ENCODE measurements at places on chromosomes 11 and 22. TPM values are rescaled to one million over a fixed set of nuclear protein-coding genes. Genes with fewer than 3 reads are reported as not detected.

- no peak for ATAC-seq
Measured at GRCh38 chr11:12353534-12353933, 23.8 kb upstream of the PARVA start.

DNA sequence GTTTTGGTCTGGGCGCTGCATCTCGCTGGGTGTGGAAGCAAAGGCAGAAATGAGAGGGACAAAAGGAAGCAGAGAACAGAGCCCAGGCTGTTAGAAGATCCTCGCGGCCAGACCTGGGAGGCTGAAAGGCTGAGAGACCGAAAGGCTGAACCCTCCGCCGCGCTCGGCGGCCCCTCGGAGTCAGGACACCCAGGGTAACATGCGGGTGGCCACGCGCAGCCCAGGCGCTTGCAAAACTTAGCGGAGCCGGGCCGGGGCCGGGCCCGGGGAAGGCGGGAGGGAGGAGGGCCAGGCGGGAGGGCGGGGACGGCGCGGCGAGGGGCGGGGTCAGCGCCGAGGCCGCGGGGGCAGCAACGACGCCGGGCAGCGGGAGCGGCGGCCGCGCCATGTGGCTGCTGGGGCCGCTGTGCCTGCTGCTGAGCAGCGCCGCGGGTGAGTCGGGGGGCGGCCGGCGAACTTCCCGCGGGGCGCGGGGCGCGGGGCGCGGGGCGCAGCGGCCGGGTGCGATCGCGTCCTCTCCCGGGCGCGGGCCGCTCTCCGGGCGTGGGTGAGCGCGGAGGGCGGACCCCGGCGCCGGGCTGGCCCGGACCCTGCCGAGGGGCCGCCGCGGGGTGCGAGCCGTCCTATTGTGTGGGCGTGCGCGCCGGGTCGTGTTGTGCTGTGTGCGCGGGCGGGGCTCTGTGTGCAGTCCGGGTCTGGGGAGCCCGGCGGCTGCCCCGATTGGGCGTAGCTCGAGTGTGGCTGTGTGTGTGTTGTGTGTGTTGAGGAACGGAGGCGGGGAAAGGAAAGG is at the start of gene LDLRAD3:
Gene LDLRAD3 (plus strand): TSS at position 350 of the 790 bp plus-strand sequence. CDS start 37 bp downstream, at position 387.
- ATAC-seq: peak; percentile 93

- no peak for ATAC-seq
Measured at GRCh38 chr11:119504371-119504770, 81.4 kb upstream of the THY1 start.

- no peak for ATAC-seq
Measured at GRCh38 chr11:126165311-126165720, 46.1 kb downstream of the RPUSD4 start.

- no peak for ATAC-seq
Measured at GRCh38 chr11:101797335-101797734, 117.5 kb upstream of the CEP126 start.

GRCh38 chr11:74168838-74169237 is 2.0 kb downstream of the C2CD3 start:
- ATAC-seq: no peak

- ATAC-seq: no peak
Measured at GRCh38 chr11:87039371-87039770, 1.6 kb downstream of the TMEM135 start.

- no peak for ATAC-seq
Measured at GRCh38 chr22:22689621-22690345, 45.4 kb downstream of the GGTLC2 start.

DNA sequence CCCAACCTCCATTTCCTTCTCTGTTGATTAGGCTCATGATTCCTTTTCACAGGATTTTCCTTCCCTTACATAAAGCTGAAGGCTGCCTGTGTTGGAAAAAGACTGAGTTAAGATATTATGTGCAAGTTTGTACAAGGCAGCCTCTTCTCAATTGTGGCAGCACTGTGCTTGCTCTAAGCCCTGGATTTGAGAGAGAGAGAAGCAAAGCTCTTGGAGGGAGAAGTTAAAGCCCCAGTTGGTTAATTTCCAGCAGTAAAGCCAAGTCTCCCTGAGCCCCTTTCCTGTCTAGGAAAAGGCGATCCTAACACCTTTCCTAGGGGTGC is 128.3 kb upstream of the SESN3 start:
- ATAC-seq: no peak

DNA sequence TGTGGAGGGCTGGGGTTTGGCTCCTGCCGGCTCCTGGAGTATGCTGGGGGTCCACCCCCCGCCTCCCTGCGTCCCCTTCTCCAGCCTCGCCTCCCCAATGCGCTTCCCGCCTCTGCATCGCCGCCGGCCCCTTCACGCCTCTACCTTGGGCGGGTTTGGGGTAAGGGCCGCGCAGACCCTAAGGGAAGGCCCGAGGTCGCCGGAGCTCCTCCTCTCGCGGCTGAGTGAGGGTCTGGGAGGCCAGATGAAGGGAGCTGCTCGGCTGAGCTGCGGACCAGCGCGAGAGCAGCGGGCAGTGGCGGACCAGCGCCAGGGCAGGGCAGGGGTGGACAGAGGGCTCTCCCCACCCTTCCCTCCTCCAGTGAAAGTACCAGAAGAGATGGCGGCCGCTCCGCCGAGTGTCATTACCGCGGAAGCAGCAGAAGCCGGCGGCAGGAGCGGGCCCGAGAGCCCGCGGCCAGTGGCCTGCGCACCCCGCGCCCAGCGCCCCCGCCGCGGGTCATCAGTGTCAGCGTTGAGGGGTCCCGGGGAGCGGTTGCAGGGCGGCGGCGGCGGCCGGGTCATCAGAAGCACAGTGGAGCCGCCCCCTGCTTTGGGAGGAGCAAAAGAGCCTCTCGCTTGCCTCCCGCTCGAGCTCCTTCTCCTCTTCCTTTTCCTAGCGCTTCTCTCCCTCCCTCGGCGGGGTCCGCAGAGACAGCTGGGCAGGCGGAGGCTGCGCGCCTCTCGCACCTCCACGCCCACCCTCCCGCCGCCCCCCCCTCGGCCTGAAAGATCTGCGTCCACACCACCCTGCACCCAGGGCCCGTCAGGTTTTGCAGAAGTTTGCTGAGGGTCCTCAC is 255.6 kb upstream of the CADM1 start:
- ATAC-seq: peak; percentile 55

DNA sequence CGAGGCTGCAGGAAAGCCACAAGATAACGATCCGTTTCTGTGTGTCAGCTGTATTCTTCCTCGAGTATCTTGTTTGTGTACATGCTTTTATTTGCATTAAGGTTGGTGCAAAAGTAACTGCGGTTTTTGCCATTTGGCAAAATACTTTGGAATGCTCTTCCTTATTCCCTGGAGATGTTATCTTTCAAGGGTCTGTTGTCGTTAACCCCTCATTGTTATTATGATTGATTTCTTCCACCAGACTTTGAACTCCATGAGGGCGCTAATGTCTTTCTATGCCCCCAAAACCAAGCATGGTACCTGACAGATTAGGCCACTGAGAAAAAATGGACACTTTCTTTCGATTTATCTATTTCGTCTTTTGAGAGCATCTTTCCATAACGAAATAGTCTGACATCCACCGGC is 563 bp upstream of the PSMA1 start:
- ATAC-seq: no peak

DNA sequence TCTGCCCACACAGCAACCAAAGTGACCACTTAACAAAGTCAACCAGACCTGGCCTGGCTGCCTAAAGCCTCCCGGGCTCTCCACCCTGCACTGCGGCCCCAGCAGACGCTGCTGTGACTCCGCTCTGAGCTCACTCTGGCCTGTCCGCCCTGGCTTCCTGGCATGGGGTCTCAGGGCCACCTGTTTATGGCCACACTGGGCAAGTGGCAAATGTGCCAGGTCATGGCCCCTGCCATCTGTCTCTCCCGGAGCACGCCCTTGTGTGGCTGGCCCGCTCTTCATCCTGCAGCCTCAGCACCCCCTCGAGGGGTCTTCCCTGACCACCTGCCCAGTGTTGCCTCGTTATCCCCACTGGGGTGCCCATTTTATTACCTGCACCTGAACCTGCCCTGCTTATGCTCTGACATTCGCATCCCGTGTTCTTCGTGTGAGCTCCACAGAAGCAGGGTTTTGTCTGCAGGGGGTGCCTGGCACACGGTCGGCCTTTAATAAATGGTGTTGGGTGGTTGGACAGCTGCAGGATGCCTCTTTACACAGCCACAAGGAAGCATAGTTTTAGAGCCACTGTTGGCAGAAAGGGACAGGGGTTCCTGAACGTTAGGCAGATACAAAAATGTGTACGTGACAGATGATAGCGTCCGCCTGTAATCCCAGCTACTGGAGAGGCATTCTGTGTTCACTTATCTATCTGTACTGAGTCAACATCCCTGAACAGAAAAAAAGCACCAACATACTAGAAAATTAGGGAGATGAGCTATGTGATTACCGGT is 785.6 kb downstream of the TBC1D22A start:
- ATAC-seq: no peak

The CBLIF gene
- not detected for total RNA-seq

The OLFML1 gene
- 10.2 TPM for total RNA-seq
